ENCODE measurements at places on chromosomes 3 and 15.

DNA sequence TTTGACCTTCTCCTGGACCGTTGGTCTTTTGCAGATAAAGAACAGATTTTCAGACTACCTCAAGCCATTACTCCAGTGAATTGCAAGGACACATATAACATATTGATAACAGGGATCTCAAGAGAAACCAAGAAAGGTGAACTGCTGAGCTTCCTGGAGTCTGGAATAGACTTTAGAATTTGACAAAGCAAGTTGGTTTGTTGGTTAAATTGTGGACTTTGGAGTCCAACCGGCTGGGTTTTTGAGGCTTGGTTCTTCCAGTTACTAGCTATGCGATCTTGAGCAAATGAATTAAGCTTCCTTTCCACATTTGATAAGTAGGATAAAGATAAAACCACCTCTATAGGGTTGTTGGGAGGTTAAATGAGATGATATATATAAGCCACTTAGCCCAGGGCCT lies 233.1 kb downstream of the SHQ1 start:
- DNase-seq: no peak

DNA sequence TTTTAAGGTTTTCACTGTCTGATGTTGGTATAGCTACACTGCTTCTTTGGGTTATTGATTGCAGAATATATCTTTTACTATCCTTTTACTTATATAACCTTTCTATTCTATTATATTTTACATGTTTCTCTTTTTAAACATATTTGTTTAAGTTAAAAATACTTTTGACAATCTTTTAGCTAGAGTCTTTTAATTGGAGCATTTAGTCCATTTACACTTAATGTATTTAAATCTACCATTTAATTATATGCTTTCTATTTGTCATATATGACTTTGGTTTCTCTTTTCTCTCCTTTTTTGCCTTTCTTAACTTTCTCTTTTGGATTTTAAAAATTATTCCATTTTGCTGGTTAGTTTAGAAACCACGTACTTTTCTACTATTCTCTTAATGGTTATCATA lies 53.7 kb upstream of the PRR23C start:
- DNase-seq: no peak

DNA sequence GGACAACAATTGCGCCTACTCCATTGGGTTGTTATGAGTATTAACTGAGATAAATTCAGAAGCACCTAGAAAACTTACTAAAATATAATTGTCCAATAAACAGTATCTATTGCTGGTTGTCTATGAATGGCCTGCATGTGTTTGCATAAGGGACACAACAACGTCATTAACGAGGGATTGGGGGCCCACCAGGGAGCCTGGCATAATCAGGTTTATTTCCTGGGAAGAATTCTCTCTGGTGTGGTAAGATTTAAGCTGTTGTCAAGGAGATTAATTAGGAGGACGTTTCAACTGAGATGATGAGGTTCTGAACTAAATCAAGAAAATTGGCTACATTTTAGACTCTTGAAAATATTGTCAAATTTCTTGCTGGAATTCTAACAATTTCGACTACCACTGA lies 176.1 kb upstream of the CDIN1 start:
- DNase-seq: no peak

- no peak for DNase-seq
Observed at GRCh38 chr3:135325096-135325495, 530.0 kb downstream of the EPHB1 start.

- no peak for DNase-seq
Observed at GRCh38 chr15:51190424-51191068, 95.8 kb upstream of the TNFAIP8L3 start.

- no peak for DNase-seq
Observed at GRCh38 chr3:38638354-38638753, 11.1 kb downstream of the SCN5A start.

GRCh38 chr3:152968388-152969024 lies 133.6 kb downstream of the P2RY1 start:
- peak; percentile 6 for DNase-seq

GRCh38 chr15:58465866-58466517 lies 34.2 kb downstream of the LIPC start:
- no peak for DNase-seq

DNA sequence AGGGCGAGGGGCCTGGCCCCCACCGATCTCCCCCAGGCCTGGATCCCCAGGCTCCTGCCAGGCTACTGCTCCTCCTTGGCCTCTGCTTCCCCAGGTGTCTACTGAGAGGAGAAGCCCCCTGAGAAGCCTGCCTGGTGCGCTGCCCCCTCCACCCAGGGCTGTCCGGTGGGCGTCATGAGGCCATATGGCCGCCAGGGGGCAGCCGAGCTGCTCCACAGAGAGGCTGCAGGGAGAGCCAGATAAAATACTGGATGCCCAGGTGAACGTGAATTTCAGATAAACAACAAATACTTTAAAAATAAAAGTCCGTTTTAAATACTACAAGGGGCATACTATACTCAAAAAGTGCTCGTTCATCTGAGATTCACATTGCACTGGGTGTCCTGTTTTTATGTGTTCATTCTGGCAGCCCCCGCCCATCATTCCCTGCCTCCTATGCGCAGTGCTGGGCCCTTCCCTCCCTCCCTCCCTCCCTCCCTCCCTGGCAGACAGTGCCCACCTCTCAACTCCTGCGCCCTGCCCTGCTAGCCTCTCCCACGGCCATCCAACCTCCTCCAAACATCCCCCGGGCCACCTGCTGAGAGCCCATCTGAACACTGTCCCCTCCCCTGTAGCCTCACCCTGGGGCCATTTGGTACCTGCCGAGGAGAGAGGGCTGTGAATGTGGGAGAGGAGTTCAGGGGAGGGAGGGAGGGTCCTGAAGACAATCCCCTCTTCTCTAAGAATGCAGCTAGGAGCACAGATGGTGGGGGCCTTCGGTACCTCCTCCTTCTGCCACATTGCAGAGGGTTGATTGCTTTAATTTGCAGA lies 29.6 kb downstream of the PSTPIP1 start:
- DNase-seq: no peak

GRCh38 chr15:85314633-85315032 lies 65.8 kb upstream of the AKAP13 start:
- DNase-seq: no peak

DNA sequence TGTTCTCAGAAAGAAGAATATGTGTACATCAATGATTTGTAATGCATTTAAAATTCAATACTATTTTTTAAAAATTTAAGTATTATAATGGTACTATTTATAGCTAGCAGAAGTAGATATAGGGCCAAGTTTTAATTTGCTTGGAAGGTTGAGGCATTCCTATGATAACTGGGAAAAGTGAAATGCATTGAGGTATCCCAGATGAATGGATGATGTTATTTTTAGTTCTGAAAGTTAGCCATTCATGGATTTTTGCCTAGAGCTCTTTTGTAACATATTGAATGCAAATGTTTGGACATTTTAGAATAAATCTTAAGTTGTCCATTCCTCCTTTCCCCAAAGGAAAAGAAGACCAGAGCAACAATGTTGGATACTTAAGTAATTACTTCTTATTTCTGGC lies 47.6 kb downstream of the GAP43 start:
- no peak for DNase-seq

DNA sequence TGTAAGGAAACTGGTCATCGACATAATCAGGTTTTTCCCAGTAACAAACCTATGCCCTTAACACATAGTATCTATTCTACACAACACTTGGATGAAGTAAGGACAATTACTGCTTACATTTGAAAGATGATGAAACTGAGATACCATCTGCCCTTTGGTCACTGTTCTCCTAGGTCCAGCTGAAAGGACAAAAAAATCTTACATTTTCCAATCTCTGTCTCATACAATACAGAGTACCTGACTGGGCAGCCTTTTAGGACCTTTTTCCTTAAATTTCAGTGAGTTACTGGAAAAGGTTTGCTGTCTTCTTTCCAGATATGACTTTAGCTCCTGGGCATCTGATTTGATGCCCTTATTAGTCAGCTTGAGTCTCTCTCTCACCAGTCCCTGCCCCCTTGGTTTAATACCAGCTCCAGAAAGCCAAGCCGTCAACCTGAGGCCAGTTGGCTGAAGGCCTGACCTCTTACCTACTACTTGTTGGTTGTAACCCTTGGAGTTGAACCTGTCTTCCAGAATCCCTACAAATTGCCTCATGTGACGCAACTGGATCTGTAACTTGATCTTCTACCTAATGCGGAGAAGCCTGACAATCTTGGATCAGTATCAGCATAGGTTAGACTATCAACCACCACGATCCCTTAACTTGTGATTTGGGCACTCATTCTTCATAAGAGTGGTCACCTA lies 355.3 kb upstream of the ZNF385D start:
- no peak for DNase-seq

All from GM04504 (cell line).